ENCODE measurements at places on chromosomes 11 and 22.
A peak's percentile ranks its signal among the peaks of the same experiment; 100 is the strongest.

GRCh38 chr11:31325160-31325559 lies 44.4 kb downstream of the DCDC1 start:
- no peak for DNase-seq

GRCh38 chr11:107547961-107548360 lies 17.6 kb downstream of the ALKBH8 start:
- DNase-seq = no peak

DNA sequence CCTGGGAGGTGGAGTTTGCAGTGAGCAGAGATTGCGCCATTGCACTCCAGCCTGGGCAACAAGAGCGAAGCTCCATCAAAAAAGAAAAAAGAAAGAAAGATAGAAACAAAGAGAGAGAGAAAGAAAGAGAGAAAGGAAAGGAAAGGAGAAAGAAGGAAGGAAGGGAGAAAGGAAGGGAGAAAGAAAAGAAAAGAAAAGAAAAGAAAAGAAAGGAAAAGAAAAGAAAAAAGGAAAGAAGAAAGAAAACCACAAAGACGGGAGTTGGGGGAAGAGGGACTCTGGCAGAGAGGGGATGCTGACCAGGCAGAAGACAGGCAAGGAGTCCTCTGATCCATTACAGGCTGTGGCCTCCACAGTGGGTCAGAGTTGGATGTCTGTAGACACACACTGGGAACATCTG lies 18.8 kb upstream of the SLCO2B1 start:
- DNase-seq = no peak

- no peak for DNase-seq
Measured at GRCh38 chr11:59999691-60000090, 17.3 kb upstream of the OOSP4B start.

DNA sequence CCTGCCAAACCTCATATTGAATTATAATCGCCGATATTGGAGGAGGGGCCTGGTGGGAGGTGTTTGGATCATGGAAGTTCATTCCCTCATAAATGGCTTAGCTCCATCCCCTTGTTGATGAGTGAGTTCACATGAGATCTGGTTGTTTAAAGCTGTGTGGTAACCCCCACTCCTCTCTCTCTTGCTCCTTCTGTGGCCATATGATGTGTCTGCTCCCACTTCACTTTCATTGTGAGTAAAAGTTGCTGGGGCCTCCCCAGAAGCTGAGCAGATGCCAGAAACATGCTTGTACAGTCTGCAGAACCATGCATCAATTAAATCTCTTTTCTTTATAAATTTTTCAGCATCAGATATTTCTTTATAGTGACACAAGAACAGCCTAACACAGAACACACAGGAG lies 929.0 kb upstream of the FAT3 start:
- DNase-seq = no peak

GRCh38 chr11:115338476-115338875 lies 165.7 kb downstream of the CADM1 start:
- no peak for DNase-seq

GRCh38 chr22:39349967-39350726 lies at the start of gene SYNGR1:
SYNGR1 (plus strand) TSS chr22:39349991; CDS start chr22:39350011, 20 bp downstream.
- no peak for DNase-seq

GRCh38 chr11:23353611-23354010 lies 493.3 kb upstream of the CCDC179 start:
- DNase-seq = no peak

DNA sequence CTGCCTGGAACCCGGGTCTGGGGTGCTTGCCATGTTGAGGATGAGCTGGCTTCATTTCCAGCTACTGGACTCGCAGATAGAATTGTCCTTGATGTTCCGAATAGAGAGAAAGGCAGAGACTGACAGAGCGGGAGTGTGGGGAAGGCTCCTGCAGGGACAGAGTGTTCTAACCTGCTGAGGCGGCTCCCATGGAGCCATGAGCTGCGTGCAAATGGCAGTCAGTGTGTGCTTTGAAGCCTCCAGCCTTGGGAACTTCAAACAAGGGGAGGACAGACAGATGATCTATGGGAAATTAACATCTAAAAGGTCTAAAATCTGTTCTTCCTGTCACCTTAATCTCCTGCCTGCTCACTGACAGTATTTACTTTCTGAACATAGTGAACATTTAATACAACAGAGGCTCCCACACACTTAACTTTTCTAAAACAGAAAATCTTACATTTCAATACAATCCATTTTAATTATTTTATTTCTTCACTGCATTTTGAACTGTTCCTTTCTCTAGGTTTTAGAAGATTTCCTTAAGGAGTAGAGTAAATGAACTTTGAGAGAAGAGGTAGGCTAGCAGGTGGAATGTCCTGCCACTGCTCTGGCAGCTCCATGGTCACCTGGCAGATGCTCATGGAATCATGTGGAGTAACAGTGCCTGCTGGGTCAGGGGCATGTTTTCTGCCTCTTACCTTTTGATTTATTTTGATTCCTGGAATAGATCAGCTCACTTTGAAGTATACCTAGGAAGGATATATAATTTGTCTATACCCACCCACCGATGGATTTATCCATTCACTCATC lies 481.7 kb downstream of the NTM start:
- DNase-seq = no peak

DNA sequence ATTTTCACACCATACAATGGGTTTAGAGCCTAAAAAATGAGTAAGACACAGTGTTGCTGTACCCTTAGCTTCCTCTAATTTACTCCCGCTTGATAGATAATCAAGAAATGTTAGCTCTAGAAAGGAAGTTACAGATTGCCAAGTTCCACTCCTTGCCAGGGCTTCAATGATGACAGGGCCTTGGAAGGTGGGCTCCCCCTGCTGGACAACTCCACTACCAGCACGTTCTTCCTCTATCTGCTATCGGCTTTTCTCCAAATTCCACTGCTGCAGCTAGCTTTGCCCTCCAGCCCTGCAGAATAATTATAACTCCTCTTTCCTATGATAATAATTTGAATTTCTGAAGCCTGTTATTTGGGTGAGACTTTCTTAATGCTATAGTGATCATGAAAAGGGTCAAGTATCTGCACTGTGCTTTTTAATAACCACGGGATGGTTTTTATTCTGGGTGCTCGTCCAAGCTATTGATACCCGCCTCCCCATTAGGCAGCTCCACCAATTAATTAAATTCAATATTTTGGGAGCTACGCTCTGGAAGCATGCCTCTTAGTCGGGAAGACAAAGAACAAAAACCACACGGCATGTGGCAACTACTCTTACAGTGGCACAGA lies 9.0 kb downstream of the SYN3 start:
- peak; percentile 40 for DNase-seq

DNA sequence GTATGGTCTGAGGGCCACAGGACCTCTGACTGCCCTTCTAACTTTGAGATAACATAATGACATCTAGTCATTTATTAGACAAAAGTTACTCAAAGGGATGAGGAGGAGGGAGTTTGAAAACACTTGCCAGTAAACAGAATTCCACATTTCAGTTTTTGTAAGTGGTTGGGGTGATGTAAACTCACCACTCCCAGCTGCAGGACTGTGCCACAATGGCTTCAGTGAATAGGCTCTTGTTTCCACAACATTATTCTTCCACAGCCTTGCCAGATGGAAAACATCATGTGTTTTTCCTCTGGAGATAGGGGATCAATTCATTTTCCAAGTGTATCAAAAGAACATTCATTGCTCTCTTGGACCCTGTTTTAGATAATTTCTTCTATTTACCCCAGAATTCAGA lies 147.2 kb upstream of the BDNF start:
- DNase-seq = no peak

- no peak for DNase-seq
Measured at GRCh38 chr11:132099692-132100091, 729.3 kb downstream of the NTM start.

- DNase-seq = no peak
Measured at GRCh38 chr11:63719987-63720386, 38.7 kb downstream of the RTN3 start.

DNA sequence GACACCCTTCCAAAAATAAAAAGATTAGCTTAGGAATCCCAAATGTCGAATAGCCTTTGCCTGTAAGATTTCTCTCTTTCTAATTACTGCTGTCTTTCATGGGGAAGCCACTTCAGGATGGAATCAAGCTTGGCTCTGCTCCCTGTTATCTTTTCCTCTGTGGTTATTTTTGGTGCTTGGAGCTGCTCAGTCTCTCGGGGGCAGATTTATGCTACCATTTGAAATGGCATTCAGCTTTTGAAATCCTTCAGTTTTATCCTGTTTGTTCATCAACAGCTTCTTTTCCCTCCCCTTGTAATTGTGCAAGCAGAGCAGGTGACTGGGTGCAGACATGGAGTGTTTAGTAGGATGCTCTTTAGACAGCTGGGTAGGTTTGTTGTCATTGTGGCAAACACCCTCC lies 111.0 kb downstream of the DBX1 start:
- DNase-seq = no peak

GRCh38 chr11:88520391-88520790 lies 182.9 kb upstream of the CTSC start:
- no peak for DNase-seq

DNA sequence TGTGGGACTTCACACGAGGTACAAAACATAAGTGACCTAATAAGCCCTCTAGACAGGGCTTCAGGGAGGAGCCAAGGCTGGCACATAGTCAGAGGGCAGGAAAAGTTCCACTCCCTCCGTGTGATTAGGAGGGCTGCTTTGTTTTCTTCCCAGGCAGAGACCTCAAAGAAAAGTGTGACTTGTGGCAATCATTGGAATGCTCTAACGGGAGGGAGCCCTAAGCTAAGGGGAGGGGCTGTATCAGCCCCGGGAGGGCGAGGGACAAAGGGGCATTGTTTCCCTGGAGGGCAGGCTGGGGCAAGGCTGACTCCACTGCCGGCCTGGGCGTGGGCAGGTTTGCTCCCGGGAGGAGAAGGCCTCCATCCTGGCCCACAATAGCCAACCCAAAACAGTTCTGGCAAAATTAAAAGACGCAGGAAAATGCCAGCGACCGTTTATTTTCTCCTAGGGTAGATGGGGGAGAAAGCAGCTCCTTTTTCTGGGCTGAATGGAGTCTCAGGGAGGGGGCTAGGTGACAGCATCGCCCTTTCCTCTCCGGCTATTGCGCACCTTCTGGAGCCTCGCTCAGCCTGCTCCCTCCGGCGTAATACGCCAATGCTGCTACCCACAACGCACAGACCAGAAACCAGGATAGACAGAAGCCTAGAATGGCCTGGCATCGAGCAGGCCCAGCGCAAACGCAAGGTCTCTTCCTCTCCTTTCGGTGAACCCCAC lies 60.2 kb downstream of the ENDOD1 start:
- no peak for DNase-seq

DNA sequence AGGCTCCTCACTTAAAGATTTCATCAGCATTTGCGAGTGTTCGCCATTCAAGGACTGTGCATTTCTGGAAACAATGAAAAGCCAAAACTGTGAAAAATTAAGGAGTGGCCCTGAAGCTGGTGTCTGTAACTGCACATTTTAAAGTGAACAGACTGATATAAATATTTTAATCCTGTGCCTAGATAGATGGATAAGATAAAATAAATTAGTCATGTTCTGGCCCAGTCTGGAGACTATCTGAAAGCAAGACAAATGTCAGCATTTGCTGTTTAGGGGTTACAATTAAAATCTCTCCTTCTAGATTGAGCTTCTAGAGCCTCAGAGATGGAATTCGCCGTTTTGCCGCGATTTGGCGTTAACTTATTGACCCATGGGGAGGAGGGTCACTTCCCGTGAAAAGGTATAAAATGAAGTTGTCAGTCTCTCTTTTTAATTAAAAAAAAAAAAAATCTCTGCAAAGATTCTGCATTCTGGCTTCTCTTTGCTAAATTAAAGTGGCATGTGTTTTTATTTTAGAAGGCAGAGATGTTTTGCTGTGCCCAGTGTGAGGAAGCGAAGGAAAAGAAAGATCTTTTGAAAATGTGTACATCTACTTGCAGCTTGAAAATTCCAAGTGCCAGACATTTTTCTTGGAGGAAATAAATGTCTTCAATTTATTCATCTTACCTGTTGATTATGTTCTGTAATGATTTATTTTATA lies 79.7 kb upstream of the WNT7B start:
- no peak for DNase-seq
